ENCODE measurements at places on chromosomes 11 and 22.

- DNase-seq = no peak
Observed at GRCh38 chr22:32281072-32281471, 25.9 kb upstream of the SLC5A4 start.

DNA sequence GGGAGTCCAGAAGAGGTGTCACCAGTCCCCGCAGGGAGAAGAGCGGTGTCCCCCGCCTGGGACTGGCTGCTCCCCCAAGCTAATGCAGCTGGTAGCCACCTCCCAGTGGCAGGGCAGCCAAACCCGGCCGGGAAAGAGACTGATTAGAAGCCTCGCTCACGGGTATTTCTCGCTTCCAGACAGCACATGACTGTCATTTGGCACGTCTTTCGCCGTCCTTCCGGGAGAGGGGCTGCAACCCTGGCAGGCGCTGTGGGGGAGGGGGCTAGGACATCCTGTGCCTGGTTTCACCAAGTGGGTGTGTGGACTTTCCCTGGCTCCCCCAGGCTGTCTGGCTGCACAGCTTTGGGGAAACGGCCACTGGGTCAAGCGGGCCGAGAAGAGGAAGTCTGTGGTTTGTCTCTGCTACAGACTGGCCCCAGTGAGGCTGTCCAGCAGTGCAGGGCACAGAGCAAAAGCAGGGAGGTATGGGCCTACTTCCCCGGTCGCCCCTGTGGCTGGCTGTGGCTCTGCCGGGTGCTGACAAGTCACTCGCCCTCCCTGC, 3.8 kb downstream of the CD81 start:
- no peak for DNase-seq

GRCh38 chr11:132251061-132251460, 880.6 kb downstream of the NTM start:
- no peak for DNase-seq

- no peak for DNase-seq
Observed at GRCh38 chr11:113192121-113192925, 122.1 kb upstream of the TTC12 start.

DNA sequence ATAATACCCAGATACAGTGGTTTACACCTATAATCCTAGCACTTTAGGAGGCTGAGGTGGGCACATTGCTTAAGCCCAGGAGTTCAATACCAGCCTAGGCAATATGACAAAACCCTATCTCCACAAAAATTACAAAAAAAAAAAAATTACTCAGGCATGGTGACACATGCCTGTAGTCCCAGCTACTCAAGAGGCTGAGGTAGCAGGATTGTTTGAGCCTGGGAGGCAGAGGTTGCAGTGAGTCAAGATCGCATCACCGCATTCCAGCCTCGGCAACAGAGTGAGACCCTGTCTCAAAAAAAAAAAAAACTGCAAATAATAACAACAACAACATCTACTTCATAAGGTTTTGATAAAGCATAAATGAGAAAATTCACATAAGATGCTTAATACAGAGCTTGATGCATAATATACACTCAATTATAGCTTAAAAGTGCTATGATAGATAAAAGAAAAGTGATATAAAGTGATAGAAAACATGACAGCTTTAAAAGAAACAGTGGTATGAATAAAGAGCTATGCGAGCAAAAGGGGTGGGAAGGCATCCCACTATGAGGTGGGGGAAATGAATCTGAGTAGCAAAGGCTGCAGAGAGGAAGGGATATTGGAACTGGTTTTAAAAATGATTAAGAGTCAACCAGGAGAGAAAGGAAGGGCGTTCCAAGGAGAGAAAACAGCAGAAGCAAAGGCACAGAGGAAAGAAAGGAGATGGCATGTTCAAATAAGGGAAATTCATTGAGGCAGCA, 197.6 kb downstream of the KIF18A start:
- DNase-seq = no peak

DNA sequence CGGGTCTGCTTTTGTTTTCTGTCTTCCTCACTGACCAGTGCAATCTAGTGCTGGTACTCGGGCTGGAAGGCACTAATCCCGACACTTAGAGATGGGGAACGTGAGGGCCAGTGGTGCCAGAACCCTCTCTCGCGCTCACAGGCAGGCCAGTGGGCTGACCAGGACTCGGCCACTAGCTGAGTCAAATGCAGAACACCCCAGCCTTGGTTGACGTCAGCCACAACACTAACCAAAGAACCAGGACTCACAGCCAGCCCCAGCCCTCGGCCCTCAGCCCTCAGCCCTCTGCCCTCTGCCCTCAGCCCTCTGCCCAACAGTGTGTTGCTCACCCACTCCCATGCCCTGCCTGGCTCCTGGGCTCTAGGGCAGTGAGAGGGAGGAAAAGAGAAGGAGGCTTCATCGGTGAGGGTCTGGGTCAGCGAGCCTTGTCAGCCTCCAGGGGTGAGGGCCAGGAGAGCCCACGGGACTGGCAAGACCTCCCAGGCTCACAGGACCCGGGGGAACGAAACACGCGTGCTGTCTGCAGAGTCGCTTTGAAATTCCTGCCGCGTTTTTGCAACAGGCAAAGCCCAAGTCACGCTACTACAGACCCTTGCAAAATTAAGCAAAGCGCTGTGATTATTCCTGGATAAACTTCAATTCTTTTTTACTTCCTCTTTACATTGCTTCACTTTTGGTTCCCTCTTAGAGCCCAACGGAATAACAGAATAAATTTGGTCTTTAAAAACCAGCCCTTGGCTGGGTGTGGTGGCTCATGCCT, 27.5 kb downstream of the KIAA0930 start:
- no peak for DNase-seq

DNA sequence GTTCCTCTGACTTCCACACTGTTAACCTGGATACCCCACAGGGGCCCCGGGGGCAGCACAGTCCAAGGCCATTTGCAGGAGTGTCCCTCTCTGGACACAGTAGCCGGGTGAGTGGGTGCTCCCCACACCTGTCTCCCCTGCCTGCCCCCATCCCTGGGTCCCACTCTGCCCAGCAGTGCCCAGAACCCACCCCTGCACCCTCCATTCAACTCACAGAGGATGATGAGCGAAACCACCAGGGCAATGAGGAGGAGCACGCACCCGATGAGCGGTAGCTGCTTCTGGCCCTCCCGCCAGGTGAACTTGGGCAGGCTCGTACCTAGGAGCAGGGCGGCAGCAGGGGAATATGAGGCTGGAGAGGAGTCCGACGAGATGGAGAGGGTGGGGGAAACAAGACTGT, 12.2 kb downstream of the TMPRSS13 start:
- DNase-seq = no peak

DNA sequence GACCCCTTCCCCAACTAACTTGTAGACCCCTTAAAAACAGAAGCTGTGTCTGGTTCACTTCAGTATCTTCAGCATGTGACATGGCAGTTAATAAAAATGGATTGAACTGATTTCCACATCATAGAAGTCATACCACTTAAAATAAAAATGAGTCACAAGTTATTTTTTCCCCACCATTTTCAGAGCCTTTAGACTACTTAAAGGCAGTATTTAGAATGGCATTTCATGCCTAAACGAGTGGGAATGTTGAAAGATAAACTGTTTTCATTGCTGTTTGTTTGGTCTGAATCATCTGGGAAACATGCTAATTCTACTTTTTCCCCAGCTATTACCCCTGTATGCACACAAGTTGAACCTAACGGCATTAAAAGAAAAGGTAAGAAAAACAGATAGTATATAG, 324.0 kb downstream of the RAB38 start:
- DNase-seq = no peak

DNA sequence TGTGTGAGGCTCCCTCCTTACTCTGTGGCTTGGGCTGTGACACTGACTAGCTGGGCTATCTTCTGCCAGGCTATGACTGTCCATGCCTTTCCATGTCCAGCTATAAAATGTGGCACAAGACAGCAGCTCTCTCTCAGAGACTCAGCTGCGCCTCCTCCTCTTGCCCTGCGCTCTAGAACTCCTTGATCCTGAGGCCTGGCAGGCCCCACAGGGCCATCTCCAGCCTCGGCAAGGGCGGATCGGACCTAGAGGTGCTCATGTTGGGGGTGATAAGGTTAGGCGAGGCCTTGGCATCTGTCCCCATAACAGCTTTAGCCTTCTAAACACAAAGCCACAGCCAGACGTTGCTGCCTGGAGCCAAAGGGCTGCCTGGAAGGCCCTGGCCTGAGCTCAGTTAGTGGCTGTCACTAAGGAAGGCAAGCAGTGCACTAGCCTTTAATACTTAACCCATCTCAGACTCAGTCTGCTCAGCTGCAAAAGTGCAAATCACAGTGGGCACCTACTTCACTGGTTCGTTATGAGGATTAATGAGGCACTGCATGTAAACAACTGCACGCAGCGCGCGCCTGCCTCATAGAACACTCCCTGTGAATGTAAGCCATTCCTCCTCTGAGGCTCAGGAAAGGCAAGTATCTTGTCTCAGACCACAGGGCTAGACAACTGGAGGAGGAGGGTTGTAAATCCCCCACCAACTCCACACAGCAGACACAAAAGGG, 1.2 kb downstream of the GUCD1 start:
- no peak for DNase-seq

DNA sequence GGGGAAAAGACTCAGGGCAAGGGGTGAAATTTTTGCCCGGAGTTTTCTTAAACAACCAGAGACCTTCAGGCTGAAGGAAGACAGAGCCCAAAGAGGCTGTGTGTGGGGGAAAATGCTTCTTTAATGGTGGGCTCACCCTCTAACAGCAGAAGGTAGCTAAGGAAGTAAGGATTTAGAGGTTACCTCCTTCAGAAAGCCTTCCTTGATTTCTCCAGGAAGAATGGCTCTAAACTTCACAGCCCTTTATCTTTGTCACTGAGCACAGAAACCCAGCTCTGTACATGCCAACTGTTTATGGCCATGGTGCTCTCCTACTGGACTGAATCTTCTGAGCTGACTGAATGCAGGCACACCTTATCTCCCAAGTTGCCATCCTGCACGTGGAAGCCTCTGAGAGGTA, 196.0 kb downstream of the TENM4 start:
- DNase-seq = no peak

DNA sequence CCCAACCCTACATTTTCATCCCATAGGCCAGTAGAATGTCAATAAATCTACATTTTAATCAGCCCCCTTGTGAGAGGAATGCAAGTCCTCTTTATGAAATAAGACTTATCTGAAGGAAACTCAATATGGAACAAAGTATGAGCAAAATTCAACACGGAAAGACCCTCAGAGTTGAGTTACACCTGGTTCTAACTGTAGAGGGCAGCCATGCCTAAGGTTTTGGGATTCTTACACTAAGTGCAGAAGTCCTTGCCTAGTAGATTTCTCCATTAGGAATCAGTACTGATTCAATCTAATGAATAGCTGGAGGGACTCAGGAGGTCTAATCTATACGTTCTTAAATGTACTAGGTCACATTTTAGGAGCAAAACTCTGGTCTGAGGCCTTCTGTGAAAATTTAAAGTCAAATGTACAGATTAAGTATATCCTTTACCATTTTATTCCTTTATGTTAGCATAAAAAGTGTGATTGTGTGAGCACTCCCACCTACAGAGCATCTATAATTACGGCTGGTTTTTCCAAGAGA, 904.5 kb downstream of the DLG2 start:
- peak; percentile 15 for DNase-seq

DNA sequence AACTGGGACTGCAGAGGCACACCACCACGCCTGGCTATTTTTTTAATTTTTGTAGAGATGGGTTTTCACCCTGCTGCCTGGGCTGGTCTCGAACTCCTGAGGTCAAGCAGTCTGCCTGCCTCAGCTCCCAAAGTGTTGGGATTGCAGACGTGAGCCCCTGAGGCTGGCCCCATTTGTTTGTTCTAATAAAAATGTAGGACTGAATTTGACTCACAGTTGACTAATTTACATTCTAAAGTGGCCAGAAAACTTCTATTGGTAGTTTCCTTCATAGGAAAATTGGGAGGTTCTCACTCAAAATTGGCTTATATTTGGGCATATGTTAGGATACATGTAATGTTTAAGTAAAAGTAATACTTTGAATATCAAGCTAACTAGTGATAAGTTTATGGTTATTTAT, 35.0 kb downstream of the PPFIA1 start:
- no peak for DNase-seq

DNA sequence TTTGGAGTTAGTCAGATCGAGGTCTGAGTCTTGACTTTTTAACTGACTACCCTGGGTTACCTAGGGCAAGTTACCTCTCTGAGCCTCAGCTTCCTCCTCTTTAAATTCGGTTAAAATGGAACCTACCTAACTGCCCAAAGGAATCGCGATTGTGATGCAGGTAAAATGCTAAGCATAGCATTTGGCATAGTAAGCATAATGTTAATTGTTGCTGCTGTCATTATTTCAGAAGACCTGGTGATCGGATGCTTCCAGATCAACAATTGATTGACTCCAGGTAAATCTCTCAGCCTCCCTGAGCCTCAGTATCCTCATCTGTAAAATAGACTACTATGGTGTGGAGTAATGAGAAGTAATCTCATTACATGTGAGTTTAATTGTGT, 550 bp upstream of the SLC43A1 start:
- DNase-seq = no peak

DNA sequence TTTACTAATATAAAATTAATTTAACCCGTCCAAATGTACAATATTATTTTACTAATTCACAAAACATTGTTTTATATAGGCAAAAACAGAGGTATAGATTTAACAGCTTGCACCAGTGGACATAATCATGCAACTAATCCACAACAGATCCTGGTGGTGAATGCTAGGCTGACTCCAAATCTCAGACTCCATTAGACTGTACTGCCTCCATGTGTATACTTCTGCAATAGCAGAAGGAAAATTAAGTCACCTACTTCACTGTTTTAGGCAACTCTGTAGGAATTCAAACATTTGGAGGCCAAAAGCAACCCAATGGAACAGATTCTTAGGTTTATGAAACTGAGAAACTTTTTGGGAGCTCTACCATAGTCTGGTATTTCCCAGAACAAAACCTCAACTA, 30.0 kb upstream of the RAB39A start:
- peak; percentile 8 for DNase-seq

DNA sequence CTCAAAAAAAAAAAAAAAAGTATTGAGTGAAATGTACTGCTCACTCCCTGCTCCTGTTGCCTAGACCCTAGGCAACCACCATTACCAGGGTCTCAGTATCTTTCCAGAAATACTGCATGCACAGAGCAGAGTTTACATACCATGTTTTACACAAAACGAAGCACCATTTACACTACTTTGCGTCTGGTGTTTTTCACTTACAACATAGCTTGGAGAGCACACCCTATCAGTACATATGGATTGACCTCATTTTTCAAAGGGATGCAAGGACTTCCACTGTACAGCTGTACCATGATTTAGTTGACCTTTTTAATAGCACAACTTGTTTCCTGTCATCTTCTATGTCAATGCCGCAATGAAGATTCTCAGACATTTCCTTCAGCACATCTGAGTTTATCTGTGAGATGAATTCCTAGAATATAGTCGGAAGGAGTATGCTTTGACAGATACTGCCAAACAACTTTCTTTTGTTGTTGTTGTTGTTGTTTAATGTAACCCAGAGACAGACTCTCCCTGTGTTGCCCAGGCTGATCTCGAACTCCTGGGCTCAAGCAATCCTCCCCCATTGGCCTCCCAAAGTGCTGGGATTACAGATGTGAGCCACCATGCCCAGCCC, 6.1 kb downstream of the MYH9 start:
- DNase-seq = no peak

GRCh38 chr22:42769574-42770447, 49.1 kb upstream of the A4GALT start:
- no peak for DNase-seq

Measured in NT2/D1 (cell line).